ENCODE measurements at places on chromosomes 3 and 15.

GRCh38 chr15:75235760-75236729 lies 22.1 kb upstream of the GOLGA6C start:
- DNase-seq: no peak

DNA sequence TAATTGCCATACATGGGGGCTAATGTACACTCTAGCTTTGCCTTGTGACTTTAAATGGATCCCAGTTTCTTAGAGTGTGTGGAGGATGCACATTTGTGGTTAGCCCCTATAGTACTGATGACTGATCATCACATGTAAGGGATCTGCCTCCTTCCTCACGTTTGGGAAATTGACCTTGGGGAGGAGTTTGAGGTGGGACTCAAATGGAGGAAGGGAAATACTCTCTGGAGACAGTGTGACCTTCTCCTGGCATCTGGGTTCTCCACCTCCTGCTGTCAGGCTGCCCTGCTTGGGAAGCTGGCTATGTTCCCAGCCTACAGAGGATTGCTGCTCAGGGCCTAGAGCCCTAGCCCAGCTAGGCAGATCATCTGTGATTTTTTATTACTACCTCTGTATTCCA lies 48.7 kb downstream of the PPM1L start:
- DNase-seq: no peak

GRCh38 chr15:34361278-34361677 lies 5.7 kb downstream of the LPCAT4 start:
- no peak for DNase-seq

GRCh38 chr3:54347933-54348332 lies 225.6 kb downstream of the CACNA2D3 start:
- no peak for DNase-seq

DNA sequence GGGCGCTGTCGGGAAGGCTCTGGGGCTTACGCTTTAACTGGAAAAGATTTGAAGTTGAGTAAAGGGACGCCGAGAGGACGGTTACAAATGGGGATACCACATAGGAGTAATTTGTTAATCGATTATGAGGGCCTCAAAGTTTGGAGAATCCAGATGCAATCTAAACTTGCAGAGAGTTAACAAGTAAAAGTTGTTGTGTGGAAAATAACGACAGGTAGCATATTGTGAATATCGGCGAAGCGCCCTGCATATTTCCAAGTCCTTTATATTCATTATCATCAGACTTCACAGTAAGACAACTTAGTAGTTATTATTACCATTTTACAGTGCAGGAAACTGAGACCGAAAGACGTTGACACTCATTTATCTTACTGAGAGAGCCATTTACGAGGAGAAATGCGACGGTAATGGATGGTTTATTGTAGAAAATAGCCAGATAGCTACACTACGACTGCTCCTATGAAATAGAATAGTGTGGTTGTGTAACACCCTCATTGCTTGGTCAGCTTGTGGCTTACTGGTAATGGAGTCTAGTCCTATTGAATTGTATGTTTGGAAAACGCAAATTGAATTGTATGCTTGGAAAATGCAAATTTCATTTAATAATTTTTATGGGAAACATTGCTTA lies 700 bp downstream of the MKRN2 start:
- DNase-seq: no peak

GRCh38 chr3:171384101-171384891 lies 75.9 kb downstream of the TNIK start:
- no peak for DNase-seq

GRCh38 chr3:61862614-61863289 lies 301.4 kb downstream of the PTPRG start:
- no peak for DNase-seq

- DNase-seq: no peak
Observed at GRCh38 chr3:116067326-116067725, 378.0 kb downstream of the LSAMP start.

DNA sequence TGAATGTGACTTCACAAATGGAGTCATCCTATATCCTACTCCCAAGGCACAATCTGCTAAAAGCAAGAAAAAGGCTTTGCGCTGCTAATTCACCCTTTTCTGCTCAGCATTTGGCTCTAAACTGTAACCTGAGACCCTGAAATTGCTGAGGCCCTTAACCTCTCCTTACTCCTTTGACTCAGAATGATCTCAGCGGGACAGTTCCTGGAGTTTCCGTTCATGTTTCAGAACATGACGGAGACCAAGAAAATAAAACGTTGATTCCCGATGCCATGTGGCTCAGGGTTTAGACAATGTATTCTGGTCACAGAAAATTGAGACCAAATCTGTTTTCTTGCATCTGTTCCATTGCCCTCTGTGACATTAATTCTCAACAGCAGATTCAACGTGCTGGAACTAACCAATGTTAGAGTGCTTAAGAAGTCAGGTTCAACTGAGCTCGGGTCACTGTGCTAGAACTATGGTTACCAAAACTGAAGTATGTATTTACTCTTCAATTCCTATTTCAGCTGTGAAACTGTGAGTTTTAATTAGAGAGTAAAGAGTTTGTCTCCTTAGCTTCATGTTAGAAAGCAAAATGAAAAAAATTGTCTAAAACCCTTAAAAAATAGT lies 45.4 kb upstream of the TMC3 start:
- no peak for DNase-seq

GRCh38 chr3:46349484-46350261 lies 4.2 kb upstream of the CCR2 start:
- no peak for DNase-seq

DNA sequence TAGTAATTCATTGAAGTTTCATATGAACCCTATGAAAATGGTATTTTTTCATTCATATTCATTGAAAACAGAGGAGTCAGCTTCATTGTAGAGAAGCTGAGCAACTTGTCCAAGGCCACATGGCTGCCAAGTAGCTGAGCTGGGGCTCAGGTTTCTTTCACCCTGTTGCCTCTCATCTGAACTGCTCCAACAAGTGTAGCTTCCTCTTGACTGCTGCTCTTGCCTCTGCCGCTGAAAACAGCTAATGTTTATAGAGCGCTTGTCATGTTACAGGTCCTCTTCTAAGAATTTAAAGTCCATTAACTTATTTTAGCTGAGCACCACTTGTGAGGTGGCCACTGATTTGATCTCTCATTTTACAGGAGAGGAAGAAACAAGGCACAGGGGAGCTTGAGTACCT lies 81.1 kb downstream of the PDCD6IP start:
- DNase-seq: no peak

DNA sequence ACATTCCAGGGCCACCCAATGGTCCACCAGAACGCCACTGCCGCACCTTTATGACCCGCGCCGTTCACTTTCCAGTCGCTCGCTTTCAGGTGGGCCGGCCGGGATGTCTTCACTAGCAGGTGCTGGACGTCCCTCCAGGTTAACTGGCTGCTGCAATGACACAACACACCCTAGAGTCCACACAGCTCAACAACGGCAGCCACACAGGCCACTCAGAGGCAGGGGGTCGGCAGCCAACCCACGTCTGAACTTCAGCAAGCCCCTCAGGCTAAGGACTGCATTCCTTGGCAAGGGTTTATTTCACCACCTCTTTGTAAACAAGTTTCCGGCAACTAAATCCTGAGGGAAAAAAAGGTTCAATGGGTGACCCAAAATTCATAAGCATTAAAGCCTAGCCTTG lies 89.2 kb upstream of the SNRPA1 start:
- DNase-seq: no peak

Measured in CMK (cell line).